ENCODE measurements at places on chromosomes 7 and 10. TPM values are rescaled to one million over a fixed set of nuclear protein-coding genes. Genes with fewer than 3 reads are reported as not detected.

GRCh38 chr10:38054361-38054797, 39.8 kb upstream of the ZNF37A start:
- DNase-seq, result no peak

GRCh38 chr7:140057143-140057535, 5.6 kb downstream of the PARP12 start:
- no peak for DNase-seq

DNA sequence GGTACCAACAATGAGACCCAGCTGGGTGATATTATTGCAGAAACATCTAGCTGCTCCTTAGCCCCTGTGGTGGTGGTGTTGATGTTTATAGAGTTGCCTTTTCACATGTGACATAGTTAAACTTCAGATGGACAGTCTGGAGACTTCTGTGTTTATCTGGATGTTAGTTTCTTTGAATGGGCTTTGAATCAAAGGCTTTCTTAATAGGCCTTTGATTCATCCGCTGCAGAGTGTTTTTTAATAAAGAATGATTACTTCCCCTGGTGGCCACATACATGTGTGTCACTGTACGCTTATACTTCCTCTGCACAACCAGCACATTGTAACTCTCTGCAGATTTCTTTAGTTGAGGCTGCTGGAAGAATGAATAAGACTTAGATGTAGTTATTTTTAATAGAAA, 221.0 kb downstream of the DYNC1I1 start:
- peak; percentile 84 for DNase-seq

CALHM2 gene
- polyA plus RNA-seq, result 13.5 TPM

- no peak for DNase-seq
Observed at GRCh38 chr7:105642264-105642663, 61.0 kb upstream of the EFCAB10 start.

- DNase-seq, result no peak
Observed at GRCh38 chr10:91389636-91390512, 20.3 kb upstream of the HECTD2 start.

HMX2 gene
- not detected for polyA plus RNA-seq

- DNase-seq, result no peak
Observed at GRCh38 chr7:25031432-25031831, 51.5 kb upstream of the OSBPL3 start.

NRCAM gene
- 34.9 TPM for polyA plus RNA-seq

DENND2A gene
- 37.2 TPM for polyA plus RNA-seq

- no peak for DNase-seq
Observed at GRCh38 chr7:82110146-82110840, 333.3 kb downstream of the CACNA2D1 start.

WNT16 gene
- not detected for polyA plus RNA-seq

GRCh38 chr10:123446449-123447156, 219.6 kb upstream of the GPR26 start:
- DNase-seq, result no peak

DNA sequence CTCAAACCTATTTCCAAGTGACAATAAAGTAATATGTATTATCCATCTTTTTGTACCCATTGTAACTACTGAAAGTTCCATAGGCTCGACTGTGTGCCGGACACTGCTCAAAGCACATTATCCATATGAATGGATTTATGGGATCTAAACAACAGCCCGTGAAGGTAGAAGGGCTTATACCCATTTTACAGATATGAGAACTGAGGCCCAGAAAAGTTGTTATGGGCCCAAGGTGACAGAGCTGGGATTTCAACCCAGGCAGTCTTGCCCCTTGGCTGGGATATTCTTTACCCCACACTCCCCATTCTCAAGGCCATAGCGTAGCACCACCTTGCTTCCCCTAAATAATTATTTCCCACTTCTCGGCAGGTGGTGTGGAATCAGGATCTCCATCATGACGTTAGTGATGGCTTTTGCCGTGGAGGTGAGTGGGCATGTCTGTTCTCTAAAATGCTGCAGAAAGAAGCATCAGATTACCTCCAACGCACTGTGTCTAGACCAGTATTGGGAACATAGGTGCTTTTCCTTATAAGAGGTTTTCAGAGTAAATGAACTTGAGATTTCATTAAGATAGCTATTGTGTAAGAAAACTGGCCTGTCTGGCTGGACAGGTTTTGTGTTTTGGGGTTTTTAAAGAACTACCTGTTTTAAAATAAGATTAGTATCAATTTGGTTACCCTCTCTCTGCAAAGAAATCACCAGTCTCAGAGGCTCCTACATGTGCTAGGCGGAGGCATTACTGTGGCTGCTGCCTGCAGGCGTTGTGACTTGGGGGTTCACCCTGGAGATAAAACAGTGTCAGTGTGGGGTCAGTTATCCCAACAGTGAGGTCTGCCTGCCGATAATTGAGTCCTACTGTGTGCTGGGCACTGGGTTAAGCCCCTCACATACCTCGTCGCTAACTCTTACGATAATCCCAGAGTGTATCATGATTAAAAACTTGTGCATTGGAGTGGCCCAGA, 85.1 kb upstream of the SDK1 start:
- DNase-seq, result peak; percentile 49

CPED1 gene
- polyA plus RNA-seq, result 32.1 TPM

DNA sequence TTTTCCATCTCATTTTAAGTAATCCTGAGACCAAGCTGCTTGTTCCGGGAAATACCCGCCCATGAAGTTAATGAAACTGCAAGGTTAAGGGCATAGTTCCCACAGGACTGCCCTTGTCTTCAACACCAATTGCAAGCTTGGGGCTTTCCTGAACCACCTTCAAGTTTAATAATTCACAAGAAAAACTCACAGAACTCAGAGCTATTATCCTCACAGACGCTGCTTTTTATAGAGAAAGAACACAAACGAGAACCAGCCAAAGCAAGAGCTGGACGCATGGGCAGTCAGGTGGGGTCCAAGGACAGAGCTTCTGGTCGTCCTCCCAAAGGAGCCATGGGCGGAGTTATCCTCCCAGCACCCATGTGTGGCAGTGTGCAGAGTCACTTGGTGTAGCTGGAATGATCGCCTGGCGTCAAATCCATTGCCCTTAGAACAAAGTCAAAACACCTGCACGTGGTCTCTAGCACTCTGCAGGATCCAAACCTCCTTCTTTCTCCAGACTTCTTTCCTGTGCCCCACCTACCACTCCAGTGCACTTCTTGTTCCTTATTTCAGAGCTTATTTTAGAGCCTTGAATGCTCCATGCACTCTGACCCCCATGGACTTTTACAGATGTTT, 56.7 kb downstream of the SNX10 start:
- no peak for DNase-seq

DNA sequence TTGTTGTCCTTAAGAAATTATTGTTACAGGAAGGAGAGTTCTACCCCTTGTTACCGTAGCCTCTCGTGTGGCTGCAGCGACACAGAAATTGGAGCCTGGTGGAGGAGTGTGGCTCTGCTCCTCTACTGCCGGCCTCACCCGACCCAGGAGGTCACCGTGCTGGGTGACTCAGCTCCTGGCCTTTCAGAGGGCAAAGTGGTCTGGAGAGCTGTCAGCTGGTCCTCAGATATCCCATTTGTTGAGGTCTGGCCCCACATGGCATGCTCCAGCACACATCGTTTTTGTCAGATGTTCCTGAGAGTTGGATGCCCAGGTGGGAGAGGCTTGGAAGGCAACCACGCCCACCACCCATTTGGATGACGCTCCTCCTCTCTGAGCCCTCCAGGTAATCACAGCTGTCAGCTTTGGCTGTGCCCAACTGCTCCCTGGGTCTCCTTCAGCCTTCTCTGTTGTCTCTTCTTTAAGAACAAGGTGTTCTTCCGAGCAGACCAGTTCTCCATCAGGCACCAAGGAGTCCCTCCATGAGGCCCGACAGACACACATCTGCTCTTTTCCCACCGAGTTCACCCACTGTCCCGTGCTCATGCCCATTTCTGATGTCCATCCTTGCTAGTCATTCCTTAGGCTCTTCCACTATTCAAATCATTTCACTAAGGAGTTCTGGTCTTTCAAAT, 80.3 kb downstream of the RAMP3 start:
- DNase-seq, result no peak

GRCh38 chr7:33143996-33144718, 14.8 kb downstream of the BBS9 start:
- no peak for DNase-seq

DNA sequence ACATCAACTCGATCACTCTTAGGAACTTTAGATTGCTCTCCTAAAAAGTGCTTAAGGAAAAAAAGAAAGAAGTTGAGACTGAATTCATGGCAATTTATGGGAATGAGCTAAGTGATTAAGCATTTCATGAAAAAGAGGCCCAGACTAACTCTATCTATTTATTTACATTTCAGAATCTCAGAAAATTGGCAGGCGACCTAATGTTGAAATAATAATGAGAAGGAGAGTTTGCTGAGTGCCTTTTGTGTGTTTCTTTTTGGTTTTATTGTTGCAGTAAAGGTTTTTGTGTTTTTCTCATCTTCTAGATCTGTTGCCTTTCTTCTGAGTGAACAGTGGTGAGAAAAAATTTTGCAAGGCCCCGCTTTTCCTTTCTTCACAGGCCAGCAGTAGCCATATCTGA, 3.8 kb downstream of the GRK5 start:
- DNase-seq, result peak; percentile 77

PLEKHS1 gene
- 0.08 TPM for polyA plus RNA-seq

DNA sequence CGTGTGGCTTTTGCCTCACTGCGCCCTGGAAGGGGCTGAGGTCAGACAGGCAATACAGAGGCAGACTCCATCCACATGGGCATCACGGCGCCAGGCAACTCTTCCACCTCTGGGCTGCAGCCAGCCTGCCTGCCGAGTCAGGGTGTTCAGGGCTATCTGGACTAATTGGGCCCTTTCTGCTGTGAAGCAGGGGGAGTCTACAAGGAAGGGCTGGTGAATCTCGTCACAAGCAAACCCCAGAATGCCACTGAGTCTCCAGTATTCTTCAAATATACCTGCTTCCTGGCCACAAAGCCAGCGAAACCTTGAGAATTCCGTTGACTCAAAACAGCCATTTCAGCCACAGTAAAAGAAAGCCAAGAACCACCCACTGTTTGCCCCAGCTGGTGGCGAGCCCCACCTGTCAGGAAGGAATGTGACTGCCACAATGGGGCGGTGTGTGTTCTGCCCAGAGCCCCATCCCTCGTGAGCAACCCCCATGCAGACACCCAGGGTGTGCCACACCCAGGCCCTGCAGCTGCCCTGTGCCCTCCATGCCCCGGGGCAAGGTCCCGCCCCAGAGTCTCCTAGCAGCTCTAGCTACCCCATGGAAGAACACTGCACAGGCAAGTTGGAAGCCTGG, 117.3 kb downstream of the FAM53B start:
- DNase-seq, result no peak

ZCCHC24 gene
- polyA plus RNA-seq, result 29.1 TPM

- DNase-seq, result no peak
Observed at GRCh38 chr7:106205621-106206222, 79.1 kb downstream of the NAMPT start.

GRCh38 chr10:73782749-73783085, 869 bp downstream of the CHCHD1 start:
- no peak for DNase-seq

DNA sequence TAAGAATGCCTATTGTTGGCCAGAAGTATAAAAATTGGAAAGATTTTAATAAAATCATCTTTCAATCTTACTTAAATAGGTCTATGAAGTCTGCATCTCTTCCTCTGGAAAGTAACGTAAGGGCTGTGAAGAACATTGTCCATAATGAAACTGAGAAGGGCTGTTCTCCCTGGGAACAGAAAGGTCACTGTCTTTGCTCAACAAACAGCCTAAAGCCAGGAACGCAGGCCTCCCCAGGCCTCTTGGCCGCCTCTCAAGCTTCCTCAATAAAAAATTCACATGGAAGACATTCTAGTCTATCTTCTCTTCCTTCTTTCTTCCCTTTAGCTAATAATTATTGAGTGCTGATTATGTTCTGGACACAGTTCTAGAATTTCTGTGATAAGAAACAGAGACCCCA, 9.1 kb upstream of the IDI2 start:
- no peak for DNase-seq

- no peak for DNase-seq
Observed at GRCh38 chr10:76285012-76285411, 853.6 kb downstream of the LRMDA start.

- DNase-seq, result no peak
Observed at GRCh38 chr10:22693371-22693784, 21.0 kb downstream of the PIP4K2A start.

GRCh38 chr10:4945766-4946717, 17.2 kb upstream of the AKR1C1 start:
- no peak for DNase-seq

Measured in right lung (tissue), 10 donors.